ENCODE measurements at places on chromosomes 5 and 9.

- no peak for DNase-seq
These were observed 82.4 kb downstream of the RAPGEF1 start for GRCh38 chr9:131657456-131657855.

DNA sequence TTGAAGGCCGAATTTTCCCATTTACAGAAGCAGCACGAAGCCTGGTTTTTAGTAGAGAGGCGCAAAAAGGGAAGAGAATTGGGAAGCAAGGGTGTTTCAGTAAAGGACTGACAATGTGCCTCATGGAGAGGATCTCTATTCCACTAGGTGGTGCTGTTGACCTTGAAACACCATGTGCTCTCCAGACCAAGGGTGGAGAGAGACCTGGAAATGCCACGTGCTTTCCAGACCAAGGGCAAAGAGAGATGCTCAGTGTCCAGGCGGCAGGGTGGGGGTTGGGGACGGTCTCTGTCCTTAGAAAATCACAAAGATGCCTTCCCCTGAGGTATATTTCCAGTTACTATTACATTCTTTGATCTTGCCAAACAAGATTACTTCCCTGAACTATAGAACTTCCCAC is 425.3 kb downstream of the CSNK1G3 start:
- DNase-seq: no peak

GRCh38 chr9:121286973-121287741 is 19.2 kb downstream of the GSN start:
- no peak for DNase-seq

- DNase-seq: no peak
These were observed 26.4 kb downstream of the SLC31A2 start for GRCh38 chr9:113177251-113177650.

DNA sequence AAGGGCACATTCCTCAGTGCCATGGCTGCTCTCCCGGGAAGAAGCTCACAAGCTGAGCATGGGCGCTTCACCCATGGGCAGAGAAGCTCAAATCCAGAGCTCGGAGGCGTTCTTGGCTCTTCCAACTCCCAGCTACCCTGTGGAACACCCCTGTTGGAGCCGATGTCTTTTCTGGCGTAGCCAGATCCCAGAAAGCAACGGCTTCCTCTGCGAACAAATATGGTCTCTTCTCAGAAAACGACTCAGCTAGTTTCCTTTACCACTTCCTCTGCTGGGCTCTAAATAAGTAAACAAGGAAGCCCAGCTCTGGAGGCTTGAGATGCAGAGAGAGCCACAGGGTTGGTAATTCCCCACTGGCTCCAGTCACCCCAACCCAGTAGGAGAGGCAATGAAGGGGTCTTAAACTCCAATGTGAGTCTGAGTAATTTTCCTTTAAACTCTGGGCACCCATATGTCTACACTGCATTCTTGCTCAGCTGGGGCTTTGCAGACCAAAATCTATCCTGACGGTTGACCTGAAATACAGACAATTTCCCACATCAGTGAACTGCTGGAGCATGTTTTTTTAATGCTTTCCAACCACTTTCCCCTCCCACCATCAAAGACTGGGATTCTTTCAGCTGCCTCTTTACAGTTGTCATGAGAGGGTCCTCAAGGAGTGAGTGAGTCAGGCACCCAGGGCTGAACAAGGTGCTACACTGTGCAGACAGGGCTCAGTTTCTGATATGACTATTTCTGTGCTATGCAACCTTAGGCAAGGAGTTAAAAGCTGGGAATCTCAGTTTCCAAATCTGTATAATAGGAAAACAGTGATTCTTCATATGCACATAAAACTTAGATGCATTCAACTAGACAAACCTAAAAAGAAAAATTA is at the start of gene LCP2:
Gene LCP2, minus strand, starts transcription at position 189 of the 874 bp plus-strand sequence. Its CDS starts 166 bp downstream, at position 23.
- no peak for DNase-seq

DNA sequence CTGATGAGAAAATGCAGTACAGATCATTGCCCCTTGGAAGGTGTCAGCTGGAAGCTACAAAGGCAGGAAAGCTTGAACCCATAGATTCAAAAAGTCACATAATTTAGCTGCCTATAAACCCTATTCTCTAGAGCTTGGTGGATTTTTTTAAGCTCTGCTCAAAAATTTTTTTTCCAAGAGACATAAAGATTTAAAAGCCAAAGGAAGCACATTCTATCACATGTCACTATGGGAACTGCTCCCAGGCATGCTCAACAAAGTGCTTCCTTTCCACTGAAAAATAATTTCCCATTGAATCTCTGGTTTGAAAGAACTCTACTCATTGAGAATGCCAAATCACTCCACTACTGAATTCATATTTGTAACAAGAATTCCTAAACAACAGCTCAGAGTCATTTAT is 419.8 kb downstream of the CETN3 start:
- no peak for DNase-seq

DNA sequence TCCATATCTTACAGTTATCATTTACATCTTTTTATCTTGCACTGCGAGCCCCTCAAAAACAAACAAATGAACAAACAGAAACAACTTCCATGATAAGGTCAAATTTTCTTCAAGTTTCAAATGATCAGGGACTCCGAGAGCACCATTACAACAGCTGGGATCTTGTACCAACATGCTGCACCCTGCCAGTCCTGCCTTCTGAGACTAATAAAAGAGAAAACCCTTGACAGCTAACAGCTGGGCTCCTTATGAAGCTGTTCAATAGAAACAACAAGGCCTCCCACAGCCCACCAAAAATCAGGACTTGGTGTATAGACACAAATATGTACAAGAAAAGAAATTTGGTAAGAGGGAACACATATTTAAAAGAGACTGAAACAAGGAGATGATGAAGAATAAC is 985.3 kb upstream of the DMAC1 start:
- DNase-seq: no peak

Measured in dorsolateral prefrontal cortex (tissue), 122 donors.